ENCODE measurements at places on chromosomes 16 and 17. TPM values are rescaled to one million over a fixed set of nuclear protein-coding genes. Genes with fewer than 3 reads are reported as not detected.

GRCh38 chr17:63365366-63366240 is 80.5 kb downstream of the CYB561 start:
- no peak for DNase-seq

The ZNF750 gene
- total RNA-seq = not detected

The CA5A gene
- total RNA-seq = not detected

The IFT20 gene
- total RNA-seq = 55.8 TPM

- DNase-seq = no peak
Observed at GRCh38 chr16:27980919-27981700, 82.4 kb downstream of the GSG1L start.

DNA sequence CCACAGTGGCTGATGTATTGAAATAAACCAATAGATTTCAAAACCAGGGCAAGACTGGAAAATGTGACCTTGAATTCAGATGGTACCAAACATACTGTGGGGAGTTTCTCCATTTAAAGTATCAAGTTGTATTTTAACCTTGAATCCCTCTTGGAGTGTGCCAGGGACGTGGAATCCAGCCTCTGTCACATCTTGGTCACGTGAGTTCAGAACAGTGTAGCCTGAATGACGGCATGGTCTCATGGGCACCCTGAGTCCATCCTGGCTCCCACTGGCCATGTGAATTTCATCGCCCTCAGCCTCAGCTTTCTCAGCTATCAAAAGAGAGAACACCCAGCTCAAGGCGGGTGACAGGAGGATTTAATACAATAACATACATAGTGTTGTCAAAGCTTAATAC is 6.8 kb downstream of the ZNF771 start:
- no peak for DNase-seq

DNA sequence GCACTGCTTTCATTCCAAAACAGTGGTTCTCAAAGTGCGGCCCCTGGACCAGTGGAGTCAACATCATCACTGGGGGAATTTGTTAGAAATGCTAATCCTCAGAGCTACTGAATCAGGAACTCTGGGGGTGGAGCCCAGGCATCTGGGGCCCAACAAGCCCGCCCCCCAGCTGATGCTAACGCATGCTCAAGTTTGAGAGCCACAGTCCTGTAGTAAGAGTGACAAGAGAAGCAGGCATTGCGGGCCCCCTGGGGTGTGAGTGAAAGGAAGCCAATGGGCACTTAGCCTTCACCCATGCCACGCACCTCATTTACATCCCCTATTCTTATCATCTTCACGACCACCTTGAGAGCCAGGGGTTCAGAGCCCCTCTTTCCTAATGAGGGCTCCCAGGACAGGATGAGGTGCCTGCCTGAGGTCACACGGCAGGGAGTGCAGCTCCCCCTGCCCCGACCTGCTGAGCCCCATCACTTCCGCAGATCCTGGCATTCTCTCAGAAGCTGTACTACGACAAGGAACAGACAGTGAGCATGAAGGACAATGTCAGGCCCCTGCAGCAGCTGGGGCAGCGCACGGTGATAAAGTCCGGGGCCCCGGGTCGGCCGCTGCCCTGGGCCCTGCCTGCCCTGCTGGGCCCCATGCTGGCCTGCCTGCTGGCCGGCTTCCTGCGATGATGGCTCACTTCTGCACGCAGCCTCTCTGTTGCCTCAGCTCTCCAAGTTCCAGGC is 9.1 kb downstream of the CA4 start:
- no peak for DNase-seq

The NLRC3 gene
- total RNA-seq = 4.4 TPM

DNA sequence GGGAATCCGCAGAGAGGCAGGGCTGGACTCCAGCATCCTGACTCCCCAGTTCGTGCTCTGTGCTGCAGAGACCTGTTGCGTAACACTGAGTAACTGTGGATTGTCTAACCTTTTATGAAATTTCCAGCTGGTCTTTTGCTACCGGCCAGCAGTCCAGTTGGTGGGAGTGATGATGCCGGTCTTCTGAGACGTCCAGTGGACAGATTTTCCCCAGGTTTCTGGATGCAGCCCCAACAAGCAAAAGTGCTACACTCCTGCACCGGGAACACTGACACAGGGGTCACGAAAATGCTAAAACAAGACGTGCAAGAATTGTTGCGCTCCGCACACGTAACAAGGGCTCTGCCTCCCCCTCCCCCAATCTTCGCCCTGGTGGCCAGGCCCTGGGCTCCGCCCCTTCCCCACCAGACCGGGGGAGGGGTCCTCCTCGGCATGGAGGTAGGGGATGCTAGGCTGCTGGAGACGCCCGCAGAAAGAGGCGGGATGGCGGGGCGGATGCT is 701 bp upstream of the MRC2 start:
- no peak for DNase-seq

The SYT17 gene
- 30.5 TPM for total RNA-seq

The BCAR1 gene
- 185 TPM for total RNA-seq

DNA sequence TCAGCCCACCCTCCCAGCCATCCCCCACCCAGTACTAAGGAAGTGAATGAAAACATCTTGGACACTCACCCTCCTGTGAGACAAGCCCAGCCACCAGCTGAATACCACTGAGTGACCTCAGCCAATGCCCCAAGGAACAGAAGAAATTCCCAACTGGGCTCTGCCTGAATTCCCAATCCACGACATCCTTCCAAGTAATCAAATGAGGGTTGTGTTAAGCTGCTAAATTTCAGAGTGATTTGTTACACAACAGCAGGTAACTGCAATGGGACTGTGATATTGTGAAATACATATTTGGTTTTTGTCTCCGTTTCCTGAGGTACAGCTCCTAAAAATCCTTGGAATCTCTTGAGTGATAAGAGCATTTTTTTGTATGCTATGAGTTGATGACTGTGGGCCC is 578.7 kb upstream of the CDH11 start:
- DNase-seq = no peak

The TPPP3 gene
- total RNA-seq = 6.8 TPM

DNA sequence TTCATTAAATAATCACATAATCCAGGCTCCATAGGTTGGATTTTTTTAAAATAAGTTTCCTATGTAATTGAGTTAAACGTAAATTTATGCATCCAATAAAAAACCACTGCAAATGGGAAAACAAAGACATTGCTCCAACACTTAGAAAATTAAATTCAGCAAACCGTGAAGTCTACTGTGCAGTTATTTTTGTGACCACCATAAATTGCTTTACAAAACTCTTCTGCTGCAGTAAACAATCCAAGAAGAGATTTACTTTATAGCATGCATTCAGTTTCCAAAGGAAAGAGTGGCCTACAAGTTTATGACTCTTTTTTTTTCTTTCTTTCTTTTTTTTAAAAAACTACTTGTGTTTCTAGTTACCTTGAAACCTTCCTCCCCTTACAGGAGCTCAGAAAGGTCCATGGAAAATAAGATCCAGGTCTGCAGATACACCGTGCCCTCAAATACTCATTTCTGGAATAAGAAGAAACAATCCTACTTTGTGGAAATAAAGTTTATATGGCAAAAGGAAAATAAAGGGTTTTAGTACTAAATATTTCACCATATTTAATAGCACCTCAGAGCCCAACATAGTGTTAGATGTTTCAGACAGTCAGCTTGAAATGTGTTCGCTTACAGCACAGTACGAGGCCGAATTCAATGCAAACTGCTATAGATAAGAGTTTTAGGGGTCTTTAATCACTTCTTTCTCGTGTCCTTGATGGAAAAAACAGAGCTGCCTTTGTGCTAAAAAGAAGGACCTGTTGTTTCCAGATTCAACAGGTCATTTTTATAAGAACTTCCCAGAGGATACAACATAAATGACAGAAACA is 3.2 kb downstream of the HS3ST3A1 start:
- DNase-seq = no peak

The CX3CL1 gene
- total RNA-seq = 2.3 TPM

DNA sequence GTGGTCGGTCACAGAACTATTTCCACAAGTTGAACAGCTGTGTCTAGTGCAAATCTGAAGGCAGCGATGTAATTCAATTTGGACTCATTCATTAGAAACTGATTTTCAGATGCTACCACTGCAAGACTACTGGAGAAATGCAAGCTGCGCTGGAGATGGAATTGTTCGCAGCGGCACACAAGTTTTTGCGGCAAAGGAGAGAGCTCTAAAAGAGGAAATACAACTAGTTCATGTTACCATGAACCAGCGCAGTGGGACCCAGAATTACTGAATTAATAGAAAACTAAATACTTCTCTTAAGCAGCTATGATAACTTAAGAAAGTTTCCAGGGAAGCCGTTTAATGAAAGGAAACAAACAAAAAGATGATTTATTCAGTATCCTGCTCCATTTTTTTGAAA is 1.9 kb downstream of the CREBBP start:
- no peak for DNase-seq

DNA sequence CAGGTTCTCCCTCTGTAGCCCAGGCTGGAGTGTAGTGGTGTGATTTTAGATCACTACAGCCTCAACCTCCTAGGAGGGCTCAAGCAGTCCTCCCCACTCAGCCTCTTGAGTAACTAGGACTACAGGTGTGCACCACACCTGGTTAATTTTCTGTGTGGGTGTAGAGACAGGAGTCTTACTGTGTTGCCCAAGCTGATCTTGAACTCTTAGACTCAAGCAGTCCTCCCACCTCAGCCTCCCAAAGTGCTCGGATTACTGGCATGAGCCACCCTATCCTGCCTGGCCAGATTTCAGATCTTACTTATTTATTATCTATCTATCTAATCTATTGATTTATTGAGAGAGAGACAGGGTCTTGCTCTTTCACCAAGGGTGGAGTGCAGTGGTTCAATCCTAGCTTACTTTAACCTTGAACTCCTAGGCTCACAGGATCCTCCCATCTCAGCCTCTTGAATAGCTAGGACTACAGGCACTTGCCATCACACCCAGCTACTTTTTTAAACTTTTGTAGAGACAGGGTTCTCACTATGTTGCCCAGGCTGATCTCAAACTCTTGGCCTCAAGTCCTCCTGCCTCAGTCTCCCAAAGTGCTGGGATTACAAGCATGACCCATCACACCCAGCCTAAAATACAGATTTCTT is 61.8 kb downstream of the TUBD1 start:
- DNase-seq = no peak

The SKAP1 gene
- 4.7 TPM for total RNA-seq

DNA sequence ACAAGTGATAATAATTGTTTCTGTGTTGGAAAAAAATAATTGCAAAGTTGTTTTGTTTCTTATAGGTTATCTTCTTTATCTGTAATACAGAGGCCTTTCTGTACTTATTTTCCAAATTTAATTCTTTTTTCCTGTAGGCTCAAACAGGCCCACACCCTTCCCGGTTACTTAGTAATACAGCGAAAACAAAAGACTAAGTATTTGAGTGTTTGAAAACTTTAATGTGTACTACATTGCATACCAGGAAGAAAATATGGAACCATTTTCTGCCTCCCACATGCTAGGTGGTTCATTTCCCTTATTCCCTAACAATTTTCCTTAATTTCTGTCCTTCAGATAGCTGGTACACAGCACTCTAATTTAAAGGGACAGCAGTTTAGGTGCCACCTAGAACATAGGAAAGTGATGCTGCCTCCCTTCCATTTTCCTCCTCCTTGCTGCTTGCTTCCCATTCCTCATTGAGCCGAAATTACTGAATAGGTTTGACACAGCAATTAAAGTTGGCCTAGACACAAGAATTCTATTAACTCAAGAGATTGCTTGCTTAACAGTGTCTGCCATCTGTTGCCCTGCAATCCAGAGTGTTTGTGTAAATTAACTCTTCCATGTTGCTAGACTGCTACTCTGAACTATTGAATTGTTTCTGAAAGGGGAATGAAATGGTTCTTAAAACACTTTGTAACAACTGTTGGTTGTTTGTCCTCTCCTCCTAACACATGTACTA is 24.2 kb downstream of the CYB5B start:
- no peak for DNase-seq

GRCh38 chr16:54628796-54629625 is 301.7 kb upstream of the IRX5 start:
- no peak for DNase-seq

The ZNF594 gene
- 20.6 TPM for total RNA-seq
